Left kidney (tissue), 8 donors: ENCODE measurements at places on chromosomes 12 and 14. TPM values are rescaled to one million over a fixed set of nuclear protein-coding genes. Genes with fewer than 3 reads are reported as not detected.

DNA sequence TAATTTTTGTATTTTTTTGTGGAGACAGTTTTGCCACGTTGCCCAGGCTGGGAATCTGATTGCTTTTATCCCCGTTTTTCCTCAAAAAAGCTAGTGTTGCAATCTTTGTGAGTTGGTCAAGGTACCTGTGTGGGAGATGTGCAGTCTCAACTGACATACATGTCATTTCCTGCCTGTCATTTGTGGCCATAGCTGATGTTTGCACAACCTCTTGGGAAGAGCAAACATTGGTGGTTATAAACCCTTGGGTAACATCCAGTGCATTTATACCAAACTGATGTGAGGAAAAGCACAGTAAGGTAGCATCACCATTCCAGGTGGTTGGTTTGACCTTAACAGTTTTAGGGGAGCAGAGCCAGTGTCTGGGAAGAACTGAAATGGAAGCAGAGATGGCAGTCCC is 54.7 kb downstream of the ATG14 start:
- no peak for DNase-seq

GRCh38 chr14:72611506-72611905 is 282.4 kb downstream of the DPF3 start:
- DNase-seq, result no peak

The BCL2L2 gene
- polyA plus RNA-seq, result 50.6 TPM

DNA sequence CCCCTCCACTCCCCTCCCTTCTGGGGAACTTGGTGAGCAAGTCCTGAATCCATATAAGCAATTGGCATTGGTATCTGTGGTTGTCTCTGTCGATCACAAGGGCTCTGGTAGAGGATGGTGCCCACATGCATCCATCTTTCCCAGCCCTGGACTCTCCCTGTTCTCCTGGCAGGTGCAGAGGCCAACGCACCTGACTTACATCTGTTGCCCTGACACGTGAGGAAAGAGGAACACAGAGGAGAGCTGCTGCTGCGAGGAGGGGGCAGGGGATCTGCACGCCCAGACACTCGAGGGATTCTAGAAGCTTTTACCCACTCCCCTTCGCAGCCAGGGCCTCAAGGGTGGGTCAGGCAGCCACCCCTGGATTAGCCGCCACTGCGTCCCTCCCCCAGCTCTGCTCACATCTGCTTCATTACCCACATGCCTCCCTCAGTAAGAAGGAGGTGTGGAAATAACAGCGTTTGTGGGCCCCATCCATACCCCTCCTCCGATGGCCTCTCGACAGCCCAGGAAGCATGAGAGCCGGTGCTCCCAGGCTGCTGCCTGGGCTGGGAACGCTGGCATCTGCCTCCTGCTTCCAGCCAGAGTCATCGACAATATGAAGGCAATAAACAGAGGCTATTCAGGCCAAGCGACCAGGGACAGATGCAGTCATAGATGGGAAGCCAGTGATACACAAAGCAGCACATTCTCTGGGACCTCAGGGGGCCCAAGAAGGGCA is 56.5 kb downstream of the KDM2B start:
- DNase-seq, result no peak

The ZBTB1 gene
- 82.1 TPM for polyA plus RNA-seq

The RNASE2 gene
- 1.1 TPM for polyA plus RNA-seq

The CCDC60 gene
- polyA plus RNA-seq, result 0.18 TPM

DNA sequence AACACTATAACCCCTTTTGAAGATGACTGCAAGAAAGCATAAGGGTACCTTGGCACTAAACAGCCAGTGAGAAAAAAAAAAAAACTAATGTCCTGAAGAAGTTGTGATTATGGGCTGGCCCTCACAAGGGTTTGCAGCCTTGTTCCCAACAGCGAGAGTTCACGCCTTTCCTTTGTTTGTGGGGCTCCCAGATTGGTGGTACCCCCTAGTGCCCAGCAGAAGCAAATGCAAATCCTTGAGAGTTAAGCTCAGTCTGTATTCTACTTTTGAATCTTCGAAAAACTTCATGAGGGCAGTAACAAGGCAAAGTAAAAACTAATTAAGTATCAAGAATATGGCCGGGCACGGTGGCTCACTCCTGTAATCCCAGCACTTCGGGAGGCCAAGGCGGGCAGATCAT is 238.9 kb upstream of the LMO3 start:
- no peak for DNase-seq

DNA sequence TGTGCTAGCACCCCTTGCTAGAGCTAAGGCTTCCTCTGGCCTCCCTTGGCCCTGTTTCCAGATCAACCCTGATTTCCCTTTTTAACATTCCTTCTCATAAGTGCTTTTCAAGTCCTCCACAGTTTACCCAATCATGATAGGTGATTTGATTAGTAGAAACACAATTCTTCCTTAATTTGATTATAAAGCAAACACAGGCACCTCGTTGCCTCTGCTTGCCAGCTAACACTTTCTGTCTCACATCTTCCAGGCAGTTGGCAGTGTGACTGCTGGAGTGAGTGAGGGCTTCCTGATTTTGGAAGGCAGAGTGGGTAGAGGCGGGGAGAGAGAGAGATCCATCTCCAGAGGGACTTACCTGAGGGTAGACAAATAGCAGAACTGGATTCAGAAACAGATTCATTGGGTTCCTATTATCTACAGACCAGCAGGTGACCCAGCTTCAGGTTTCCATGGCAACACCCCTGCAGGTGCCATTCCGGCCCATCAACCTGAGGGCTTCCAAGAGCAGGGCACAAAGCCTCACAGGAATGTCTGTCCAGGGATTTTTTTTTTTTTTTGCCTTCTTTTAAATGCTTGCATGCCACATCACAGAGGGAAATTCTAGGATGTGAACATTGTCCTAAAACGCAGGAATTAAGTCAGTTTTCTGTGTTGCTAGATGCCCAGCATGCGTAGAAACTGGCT is 77.7 kb downstream of the PLXNC1 start:
- no peak for DNase-seq

DNA sequence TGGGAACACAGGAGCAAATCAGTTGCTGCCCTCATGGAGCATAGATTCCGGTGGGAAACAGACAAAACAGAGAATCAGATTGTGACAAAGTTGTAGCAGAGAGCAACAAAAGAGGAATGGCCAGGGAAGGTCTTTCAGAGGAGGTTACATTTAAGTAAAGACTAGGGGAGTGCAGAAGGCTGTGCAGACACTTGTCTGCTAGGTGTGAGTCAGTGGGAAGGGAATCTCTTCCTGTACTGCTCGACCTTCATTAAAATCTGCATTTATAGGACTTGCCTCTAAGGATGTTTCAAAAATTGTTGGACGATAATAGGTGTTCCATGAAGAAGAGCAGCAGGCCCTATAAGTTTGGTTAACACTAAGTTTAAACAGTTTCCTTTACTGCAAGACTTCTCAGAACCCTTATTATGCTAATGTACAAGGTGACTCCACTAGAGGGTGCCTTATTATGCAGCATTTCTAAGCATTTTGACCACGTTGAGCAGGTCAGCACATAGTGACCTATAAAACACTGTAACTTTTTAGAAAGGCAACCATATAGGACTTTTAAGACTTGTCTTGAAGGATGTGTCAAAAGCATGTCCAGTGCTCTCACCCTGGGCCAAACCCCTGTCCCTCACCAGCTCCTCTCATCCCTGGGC is 91.8 kb upstream of the RIC8B start:
- DNase-seq, result no peak

The EMP1 gene
- 97.8 TPM for polyA plus RNA-seq

The TMED8 gene
- polyA plus RNA-seq, result 28.8 TPM

DNA sequence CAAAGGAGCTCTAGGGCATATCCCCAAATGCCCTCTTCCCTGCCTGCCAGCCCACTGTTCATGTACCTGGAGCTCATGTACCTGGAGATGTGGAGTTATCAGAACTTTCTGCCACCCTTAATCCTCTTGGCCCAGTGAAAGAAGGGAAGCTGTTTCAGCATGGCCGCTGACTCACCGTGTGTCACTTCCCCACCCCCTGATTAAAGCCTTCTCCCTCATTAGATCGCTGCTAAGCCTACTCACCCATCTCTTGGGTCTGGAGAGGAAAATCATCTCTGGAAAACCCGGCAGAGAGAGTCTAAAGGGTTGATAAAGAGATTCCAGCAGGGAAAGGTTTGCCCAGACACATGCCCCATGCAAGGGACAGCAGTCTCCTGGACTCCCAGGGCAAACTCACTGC is 4.5 kb upstream of the LTBP2 start:
- no peak for DNase-seq

DNA sequence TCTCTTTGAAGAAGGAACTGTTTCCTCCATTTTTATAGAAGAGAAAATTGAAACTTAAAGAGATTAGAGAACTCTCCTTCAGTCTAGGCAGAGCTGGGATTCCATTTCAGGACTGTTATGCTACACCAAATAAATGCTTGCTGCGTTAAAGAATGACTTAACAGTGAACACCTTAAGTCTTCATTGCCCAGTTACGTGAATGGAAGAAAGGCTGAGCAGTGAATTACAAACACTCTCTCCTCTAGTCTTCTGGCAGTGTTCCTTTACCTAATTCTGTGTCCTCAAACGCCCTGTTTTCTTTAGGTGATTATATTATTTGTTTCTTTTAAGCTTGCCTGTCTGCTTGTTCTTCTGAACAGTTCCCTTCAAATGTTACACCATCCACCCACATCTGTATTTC is 59.7 kb downstream of the RCOR1 start:
- DNase-seq, result no peak

The TCL1B gene
- 0.60 TPM for polyA plus RNA-seq

- DNase-seq, result no peak
These were observed 109.2 kb downstream of the PRMT8 start for GRCh38 chr12:3600039-3600720.

The STAB2 gene
- polyA plus RNA-seq, result 1.9 TPM
